Cardiac fibroblast (primary cell): ENCODE measurements at places on chromosomes 7 and 10.

- no peak for DNase-seq
Observed at GRCh38 chr10:10010397-10010796, 1007.3 kb upstream of the CELF2 start.

DNA sequence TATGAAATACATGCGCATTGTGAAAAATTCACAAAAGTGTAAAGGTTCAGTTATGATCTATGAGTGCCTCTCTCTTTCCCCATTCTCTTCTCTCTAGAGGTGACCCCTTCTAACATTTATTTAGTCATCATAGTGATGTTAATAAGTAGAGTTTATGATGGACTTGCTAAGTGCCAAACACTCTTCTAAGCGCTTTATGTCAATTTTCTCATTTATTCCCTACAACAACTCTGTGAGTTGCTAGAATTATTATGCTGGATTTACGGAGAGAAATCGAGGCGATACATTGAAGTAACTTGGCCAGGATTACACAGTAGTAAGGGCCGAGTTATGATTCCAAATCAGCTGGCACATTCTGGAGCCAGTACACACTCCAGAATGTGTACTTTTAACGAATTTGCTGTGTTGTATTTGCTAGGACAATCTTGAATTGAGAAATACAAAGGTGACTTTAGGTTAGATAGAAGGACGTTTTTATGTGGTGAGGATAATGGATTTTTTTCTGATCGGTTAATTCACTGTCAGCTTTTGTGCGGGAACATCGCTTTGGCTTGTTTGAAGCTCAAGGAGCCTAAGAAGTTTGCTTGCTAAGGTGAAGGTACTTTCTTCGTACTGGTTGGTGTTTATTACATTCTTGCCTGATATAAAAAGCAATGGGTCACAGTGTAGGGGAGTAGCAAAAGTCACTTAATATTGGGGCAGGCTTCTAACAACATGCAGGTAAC is 1.4 kb downstream of the ATRNL1 start:
- no peak for DNase-seq

- peak; percentile 53 for DNase-seq
Observed at GRCh38 chr10:48215486-48216203, 58.9 kb downstream of the FRMPD2 start.

DNA sequence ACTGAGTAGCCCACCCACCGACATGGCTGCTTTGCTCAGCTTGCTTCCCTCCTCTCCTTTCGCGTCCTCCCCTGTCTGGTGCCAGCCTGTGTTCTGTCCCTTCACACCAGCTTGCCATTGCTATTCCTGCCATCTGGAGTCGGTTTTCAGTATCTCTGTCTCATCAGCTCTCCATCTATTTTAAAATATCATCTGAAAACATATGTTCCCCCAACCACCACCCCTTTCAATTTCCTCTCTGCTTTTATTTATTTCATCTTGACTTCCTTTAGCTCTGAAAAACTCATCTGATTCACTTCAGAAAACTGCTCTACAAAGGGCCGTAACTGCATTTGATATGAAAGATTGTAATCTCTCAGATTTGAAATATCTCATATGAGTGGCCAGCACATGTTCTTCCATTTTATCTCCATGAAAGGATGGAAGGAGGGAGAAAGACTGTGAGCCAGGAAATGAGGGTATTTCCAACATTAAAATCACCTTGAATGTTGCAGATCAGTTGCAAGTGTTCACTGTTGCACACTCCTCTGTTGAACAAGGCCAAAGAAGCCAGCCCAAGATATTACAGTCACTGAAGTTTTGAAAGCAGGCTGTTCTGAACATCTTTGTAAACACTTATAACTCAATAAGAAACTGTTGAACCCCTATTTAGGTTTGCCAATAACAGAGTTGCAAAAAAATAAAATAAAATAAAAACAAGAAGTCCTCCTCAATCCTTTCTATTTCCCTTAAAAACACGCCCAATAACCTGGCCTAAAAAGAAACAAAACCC is 202.4 kb upstream of the NEBL start:
- no peak for DNase-seq

GRCh38 chr7:140506788-140507464 is 27.6 kb upstream of the MKRN1 start:
- DNase-seq = peak; percentile 23

GRCh38 chr7:104192434-104192833 is 15.4 kb downstream of the ORC5 start:
- no peak for DNase-seq

- DNase-seq = no peak
Observed at GRCh38 chr7:158247758-158248487, 339.7 kb downstream of the PTPRN2 start.

GRCh38 chr7:122143376-122143750 is 686 bp downstream of the AASS start:
- peak; percentile 32 for DNase-seq

DNA sequence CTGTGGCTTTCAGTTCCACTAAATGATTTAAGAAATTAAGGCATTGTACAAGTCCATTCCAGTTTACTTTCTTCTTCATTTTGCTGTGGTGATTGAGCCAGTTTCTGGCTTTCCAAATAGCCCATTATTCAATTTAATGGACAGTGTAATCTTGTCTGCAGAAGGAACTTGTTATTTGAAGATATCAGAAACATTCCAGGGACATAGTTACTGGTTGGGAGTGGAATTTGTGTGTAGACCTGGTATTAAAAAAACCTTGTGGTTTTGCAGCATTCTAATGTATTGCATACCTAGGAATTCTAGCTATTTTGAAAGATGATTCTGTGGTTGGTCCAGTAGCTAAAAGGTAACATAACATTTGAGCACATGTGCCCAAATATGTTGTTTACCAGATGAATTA is 72.2 kb downstream of the MCU start:
- DNase-seq = peak; percentile 82

GRCh38 chr10:110995301-110995700 is 75.9 kb downstream of the SHOC2 start:
- no peak for DNase-seq

DNA sequence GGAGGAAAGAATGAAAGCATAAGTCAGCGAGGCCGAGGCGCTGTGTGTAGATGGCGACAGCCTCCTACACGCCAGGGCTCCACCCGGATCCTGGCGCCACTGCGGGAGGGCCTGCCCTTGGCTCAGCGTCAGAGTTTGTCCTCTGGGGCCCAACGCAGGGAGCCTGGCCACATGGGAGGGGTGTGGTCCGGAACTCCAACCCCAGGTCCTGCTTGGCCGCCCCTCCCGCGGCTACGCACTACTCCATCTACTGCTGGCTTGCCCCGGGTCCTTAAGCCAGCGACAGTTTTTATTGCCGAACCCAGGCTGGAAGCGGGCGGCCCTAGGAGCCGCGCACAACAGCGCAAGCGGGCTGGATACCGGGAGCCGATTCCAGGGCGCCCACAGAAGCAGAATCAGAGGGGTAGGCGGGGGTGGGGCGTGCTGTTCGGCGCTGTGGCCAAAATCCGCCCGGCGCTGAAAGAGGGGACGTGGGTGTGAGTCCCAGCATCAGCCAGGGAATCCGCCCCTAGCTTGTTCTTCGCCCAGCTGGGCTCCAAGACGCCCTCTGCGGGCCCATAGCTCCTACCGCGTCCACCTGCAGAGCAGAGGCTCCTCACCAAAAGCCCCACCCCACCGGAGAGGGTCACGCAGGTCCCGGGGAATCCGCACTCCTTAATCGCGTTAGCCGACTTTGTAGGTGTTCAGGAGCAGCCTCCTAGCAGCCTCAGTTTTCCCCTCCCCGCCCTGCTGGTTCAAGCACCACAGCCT is 4.5 kb downstream of the KAZALD1 start:
- DNase-seq = peak; percentile 63

DNA sequence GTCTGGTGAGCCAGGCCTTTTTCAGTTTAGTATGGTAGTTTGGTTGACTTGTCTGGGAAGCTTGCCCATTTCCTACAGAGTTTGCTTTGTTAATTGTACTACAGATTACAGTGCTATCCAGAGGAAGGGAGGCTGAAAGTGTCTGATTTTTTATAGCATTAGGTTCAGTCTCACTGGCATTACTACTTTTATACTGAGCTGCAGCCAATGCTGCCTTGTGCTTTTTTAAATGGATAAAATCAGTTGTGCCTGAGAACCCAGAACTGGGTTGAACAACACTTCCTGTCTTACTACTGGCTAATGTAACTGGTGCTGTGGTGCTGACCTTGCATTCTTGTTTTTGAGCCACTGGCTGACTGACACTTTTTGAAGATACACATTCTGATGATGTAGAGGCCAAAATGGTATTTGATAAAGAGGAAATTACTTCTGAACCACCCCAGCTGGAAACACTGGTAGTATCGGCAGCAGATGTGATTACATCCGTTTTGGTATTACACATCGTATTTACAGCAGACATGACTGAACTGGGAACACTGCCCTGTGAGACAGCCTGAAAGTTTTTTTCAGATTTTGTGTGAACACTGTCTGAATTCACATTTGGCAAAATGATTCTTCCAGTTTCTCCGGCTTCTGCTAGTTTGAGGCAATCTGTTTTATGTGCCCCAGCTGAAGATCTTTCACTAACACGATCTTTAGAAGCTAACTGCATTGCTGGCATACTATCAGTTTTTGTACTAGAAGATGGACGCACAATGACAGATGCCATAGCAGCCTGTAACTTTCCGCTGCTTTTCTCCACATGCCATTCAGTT is 74.1 kb downstream of the NRBF2 start:
- DNase-seq = peak; percentile 92

DNA sequence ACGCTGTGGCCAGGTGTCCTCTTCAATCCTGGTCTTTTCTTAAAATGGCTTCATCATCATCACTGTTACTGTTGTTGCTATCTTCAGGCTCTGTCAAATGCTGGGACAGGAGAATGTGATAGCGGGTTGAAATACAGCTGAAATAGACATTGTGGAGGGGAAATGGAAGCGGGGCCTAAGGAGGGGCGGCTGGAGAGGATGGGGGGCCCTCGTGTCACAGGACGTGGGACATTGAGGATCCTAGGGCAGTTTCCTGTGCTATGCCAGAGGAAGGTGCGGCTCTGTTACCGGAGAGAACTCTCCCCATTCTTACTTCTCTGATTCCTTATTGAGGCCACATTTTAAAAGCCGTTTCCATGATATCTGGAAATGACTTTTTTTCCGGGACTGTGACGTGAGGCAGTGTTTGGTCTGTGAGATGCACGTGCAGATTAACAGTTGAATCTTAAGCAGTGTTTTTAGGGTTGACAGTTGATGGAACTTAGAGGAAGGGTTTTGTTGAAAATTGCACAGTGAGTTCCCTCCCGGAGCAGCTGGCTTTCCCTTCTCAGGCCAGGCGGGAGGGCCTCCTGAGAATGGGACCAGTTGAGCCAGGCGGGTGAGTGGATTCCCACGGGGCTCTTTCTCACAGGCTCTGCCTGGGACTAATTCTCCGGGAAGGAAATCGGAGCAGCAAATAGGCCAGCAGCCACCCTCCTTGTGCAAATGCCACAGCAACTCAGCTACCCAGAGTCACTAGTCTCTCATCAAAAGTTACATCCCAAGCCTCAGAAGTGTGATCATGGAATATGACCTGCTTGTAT is 125.2 kb downstream of the TACC2 start:
- peak; percentile 14 for DNase-seq

DNA sequence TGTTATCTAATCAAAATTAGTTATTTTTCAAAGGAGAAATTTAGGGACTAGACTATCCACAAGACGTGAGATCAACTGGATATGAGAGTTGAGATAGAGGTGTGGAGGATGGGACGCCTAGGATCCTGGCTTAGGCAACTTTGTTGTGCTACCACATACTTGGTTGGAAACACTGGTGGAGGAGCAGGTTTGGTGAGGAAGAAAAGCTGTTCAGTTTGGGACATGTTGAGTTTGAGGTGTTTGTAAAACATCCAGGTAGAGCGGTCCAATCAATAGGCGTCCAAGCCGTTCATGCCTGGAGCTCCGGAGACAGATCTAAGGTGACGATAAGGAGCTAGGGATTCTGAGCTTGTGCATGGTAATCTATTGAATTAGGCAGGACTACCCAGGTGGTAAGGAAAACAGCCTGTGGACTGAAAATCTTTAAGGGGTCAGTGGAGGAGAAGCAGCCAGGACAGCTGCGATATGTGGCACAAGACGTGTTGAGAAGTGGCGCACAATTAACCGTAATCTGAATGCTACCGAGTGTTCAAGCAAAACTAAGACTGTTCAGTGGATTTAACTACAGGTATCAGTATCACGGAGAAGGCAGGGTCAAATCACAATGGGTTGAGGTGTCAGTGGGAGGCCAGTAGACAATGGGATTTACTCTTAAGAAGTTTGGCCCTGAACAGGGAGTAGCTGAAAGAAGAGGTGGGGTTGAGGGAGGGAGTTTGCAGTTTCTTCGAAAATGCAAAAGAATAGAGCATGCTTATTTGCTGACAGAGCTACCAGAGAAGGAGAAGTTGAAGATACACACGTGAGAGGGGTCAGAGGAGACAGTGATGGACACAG is 16.1 kb upstream of the TRPV6 start:
- DNase-seq = no peak

- no peak for DNase-seq
Observed at GRCh38 chr7:150435047-150435389, 15.4 kb upstream of the GIMAP8 start.

- no peak for DNase-seq
Observed at GRCh38 chr7:70416347-70416985, 715.5 kb upstream of the GALNT17 start.

DNA sequence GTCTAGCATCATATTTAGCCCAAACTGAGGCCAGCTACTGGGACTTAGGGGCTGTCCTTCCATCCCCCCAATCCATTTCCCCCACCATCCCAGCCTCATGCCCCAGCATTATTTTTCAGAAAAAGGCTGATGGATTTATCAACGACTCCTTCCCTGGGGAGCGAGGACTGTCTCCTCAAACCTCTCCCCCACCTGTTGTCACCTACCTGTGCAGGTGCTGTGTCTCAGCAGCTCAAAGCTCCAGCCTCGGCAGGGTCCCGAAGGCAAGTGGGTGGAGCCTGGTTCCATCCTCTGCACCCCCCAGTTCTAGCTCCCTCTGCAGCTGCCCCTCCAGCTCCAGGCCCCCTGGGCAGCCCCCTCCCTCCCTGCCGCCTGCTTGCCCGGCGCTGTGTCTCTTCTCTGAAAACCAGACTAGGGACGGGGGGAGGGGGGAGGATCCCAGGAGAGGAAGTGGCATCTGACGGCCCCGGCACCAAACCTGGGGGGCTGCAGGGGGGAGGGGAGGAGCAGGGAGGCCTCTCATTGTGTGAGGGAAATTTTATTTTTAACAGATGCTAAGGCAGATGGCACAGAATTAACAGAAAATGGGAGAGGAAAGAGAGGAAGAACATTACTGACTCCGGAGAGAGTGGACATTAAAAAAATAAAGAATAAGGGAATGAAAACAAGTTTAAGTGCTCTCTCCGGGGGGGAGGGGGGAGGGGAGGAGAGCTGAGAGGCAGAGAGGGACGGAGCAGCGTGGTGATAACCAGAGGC is 61.7 kb upstream of the PAX2 start:
- DNase-seq = no peak

DNA sequence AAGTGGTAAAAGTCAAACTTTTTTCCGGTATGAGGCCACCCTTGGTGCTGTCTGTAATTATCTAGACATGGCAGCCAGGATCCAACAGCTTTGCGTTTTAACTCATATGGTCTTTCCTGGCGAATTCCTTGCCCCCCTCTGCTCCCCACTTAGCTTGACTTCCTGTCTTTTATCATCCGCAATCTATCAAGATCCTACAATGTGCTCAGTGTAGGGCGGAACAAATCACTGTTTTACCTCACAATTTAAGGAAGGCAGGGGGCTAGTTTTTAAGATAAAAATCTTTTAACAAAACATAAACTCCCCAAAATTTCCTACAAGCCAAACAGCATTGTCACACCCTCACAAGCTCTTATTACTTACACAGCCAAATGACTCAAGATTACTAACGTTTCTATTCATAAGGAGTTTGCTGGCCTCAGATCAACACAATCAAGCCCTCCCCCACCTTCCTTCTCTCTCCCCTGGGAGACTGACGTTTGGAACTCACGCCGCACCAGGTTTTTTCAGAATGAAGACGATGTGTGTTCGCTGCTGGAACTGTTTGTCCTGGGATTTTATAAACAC is 1.3 kb upstream of the CDK14 start:
- peak; percentile 85 for DNase-seq
